ENCODE measurements at places on chromosomes 1 and 21.

DNA sequence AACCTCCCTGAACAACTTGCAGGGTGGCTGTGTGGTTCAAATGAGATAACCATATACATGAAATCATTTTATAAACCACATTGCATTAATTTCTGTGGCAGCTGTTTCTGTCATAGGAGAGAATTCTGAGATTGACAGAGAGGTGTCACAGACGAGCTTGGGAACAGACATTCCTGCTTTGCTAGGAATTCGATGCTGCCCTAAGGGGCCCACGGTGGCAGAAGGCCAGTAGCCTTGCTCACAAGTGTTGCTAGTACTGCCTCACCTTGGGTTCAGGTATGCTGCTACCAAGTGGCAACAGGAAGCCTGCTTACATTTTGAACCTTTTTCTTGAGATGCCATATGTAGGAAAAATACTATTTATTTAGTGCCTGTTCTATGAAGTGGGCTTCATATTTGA is 13.4 kb downstream of the KCNA10 start:
- DNase-seq = no peak

- DNase-seq = no peak
Measured at GRCh38 chr1:32770221-32770731, 46.9 kb downstream of the YARS1 start.

GRCh38 chr1:119587341-119587740 is 60.7 kb downstream of the ZNF697 start:
- no peak for DNase-seq

DNA sequence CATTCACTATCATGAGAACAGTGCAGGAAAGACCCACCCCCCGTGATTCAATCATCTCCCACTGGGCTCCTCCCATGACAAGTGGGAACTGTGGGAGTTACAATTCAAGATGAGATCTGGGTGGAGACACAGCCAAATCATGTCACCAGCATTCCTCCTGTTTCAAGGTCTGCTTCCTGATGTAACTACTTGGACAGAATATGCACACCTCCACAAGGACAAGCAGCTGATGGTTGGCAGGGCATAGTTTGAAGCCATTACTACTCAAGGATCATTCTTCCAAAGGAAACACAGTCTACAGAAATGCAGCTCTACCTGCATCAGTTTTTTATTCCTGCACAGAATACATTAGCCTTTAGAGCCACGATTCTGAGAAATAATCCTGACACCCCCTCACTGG is 28.5 kb upstream of the RNF2 start:
- DNase-seq = no peak

DNA sequence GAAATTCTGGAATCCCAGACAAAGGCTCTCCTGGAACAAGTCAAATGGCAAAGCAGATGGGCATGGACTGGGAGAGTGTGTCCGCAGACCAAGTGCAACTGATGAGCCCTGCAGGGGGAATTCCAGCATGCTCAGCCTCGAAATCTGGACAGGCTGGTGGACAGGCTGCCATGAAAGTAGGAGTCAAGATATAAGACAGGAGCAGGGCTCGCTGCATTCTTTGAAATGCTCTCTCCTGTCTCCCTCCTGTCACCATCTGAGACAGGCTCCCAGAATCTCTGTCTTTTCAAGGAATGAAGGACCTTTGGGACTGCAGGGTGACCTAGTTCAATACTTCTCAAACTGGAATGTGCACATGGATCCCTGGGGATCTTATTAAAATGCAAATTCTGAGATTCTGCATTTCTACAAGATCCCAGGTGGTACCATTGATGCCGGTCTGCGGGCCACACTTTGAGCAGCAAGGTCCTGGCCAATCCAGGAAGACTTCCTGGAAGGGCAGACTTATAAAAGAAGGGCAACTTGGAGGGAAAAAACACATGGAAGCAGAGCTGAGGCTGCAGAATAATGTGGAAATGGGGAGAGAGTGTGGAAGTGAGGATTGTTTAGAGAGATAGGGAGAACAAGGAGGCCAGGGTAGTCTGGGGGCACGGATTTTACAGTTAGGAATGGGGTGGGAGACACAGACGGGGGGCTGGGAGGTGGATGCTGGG is 29.8 kb downstream of the TNNT2 start:
- no peak for DNase-seq

DNA sequence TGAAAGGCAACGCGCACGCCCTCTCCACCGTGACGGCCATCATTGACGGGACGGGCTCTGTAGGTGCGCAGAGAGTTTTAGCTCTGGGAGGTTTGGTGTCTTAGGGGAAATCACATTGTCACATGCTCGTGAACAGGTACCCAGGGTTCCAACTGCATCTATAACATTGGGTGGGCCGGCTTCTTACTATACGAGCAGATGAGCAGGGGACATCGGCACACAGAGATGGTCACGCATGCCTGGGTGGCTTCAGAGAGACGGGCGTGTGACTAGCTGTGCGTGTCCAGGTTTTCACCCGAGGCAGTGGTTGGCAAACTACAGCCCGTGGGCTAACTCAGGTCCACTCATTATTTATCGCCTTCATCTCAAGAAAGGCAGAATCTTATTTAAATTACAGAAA is 54.7 kb downstream of the SLC37A1 start:
- no peak for DNase-seq

GRCh38 chr1:224333309-224333926 is 3.4 kb upstream of the NVL start:
- DNase-seq = no peak

DNA sequence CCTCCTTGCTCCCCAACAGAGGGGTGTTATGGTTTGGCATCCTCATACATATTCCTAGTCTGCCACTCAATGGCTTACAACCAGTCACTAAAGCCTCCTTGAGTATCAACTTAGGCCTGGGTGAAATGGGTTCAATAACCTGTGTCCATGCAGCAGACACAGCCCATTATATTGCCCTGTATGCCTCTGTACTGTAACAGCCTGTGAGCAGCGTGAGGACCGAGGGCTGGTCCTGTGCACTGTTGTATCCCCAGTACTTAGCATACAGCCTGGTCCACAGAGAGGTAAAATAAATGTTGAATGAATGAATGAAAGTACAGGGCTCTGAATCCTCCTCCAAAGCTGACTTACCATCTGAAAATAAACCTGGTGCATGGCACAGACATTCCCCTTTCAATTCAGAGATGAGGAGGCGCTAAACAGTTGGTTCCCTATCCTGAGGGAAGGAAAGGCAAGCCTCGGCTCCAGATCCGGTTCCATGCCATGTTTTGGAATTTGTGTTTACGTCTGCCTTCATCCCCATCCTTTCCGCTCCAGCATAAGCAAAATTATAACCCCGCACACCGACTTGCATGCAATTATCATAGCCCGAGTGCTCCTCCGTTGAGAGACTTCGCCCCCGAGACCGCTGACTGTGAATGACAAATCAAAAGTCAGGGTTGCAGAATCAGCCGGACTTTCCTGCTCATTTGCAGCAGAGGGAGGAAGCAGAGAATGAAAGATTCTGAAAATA is 45.0 kb upstream of the DNAJC6 start:
- no peak for DNase-seq

GRCh38 chr21:27681038-27681437 is 714.1 kb upstream of the ADAMTS5 start:
- DNase-seq = no peak

GRCh38 chr1:6239950-6240768 is 3.8 kb upstream of the HES3 start:
- DNase-seq = no peak

- DNase-seq = no peak
Measured at GRCh38 chr21:17726047-17726829, 92.9 kb downstream of the C21orf91 start.

DNA sequence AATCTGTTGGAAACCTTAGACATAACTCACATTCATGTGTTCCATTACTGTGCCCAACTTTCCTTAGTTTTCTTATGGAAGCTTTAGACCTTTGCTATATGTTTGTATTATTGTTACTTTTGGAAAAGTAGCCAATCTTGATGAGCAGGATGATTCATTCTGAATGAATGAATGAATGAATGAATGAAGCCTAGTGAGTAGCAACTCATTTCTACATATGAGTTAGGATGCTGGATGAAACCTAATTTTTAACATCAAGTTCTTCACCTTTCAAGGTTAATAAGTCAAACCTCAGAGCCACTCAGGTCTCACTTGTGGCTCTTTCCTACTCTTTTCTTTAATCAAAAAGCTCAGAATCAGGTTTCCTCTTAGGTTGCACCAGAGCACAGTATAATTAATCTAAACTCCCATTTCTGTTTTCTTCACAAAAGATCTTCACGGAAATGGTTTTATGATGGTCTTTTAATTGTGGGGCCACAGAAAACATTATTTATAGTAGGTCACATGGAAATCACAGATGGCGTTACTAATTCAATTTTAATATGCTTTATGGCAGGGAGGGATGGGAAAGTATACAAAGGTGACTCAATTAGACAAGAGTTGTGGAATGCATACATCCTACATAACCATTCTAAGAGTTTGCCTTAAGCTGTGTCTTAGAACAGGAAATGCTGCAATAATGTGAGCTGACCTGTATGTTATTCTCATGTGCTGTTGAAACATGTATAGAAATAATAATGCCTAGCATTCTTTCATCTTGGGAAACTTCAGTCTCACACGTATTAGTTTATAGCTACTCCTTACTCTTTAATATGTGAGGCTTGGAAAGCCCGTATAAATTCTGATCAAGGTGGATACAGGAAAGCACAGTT is 4.5 kb upstream of the DDX59 start:
- DNase-seq = no peak

- DNase-seq = no peak
Measured at GRCh38 chr1:96715482-96715881, 6.1 kb upstream of the PTBP2 start.

GRCh38 chr1:200921571-200922110 is 26.9 kb downstream of the INAVA start:
- no peak for DNase-seq

DNA sequence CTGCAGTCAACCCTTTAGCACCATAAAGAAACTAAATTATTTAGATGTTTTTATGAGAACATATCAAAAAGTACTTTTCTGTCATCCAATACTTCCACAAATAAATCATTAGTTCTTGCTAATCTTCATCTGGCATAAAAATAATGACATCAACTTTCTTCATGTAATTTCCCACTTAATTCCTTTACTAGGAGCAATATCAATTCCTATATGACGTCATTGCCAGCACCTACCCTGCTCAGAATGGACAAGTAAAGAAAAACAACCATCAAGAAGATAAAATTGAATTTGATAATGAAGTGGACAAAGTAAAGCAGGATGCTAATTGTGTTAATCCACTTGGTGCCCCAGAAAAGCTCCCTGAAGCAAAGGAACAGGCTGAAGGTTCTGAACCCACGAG is 116.9 kb downstream of the PTPRC start:
- DNase-seq = no peak

DNA sequence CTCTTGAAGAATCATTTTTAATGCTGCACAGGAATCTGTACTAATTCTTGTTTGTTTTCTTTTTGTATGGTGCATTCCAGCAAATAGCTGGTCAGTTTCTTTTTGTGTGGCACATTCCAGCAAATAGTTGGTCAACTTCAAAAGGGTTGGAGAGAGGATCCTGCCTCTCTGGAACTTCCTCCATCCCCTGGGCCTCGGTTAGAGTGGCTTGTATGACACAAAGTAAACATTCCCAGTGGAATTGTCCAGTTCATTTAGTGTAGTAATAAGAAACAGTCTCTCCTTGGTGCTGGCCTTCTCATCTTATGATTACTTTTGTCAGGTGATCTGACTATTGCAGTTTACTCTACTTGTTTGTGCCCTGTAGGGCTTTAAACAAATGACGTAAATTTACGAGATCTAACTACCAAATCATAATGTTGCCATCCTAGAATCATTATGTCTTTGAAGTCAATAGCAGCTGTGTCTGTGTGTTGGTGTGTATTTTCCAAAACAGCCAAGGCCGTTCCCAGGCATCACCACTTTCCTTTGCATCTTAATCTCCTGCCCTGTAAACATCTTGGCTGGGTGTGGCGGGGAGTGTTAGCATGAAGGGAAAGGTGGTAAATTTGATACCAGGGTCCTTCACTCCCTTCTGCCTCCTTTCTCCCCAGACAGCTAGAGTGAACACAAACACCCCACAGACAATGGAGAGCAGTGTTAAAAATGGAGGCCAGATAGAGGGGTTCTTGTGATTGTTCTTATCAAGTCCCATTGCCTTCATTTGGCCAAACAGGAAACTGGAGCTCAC is 77.9 kb downstream of the CDC7 start:
- no peak for DNase-seq

DNA sequence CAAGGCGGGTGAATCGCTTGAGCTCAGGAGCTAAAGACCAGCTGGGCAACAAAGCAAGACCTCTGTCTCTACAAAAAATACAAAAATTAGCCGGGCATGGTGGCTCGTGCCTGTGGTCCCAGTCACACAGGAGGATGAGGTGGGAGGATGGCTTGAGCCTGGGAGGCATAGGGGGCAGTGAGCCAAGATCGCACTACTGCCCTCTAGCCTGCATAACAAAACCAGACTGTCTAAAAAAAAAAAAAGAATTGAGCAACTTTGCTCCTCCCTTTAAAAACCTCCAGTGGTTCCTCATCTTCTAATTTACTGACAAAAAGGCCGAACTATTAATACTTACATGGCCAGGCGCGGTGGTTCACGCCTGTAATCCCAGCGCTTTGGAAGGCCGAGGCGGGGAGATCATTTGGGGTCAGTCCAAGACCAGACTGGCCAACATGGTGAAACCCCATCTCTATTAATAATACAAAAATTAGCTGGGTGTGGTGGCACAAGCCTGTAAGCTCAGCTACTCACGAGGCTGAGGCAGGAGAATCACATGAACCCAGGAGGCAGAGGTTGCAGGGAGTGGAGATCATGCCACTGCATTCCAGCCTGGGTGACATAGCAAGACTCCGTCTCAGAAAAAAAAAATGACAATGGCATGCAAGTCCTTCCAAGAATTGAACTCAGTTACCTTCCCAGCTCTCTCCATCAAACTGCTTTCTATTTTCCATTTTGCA is 4.4 kb downstream of the ACBD3 start:
- DNase-seq = no peak

DNA sequence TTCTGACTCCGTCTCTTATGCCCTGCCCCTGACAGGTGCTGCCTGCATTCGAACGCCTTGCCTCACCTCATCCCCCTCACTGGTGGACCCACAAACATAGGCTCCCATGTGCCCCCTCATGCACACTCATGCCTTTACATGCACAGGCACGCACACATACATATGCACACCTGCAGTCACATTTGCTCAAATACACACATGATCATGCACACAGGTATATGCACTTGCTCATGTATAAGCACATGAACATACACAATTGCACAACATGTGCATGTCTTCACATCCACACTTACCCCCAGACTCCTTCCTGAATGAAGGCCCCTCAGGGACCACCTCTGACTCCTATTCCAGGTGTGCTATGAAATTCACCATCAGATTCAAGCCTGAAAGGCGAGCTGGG is 506.9 kb downstream of the PTPRU start:
- DNase-seq = no peak

GRCh38 chr1:186799689-186800054 is 29.1 kb upstream of the PLA2G4A start:
- no peak for DNase-seq

- no peak for DNase-seq
Measured at GRCh38 chr1:206557636-206558473, 50.5 kb downstream of the RASSF5 start.

GRCh38 chr1:210231846-210232510 is 618 bp upstream of the SERTAD4 start:
- no peak for DNase-seq

Measured in activated CD8-positive, alpha-beta memory T cell treated with anti-CD3 and anti-CD28 coated beads for 1 hour (primary cell).